Astrocyte of the hippocampus (primary cell): ENCODE measurements at places on chromosomes 3 and 15.
A peak's percentile ranks its signal among the peaks of the same experiment; 100 is the strongest.

GRCh38 chr15:34621675-34622074 is 38.2 kb upstream of the GOLGA8B start:
- DNase-seq = peak; percentile 57

GRCh38 chr3:155262295-155262694 is 31.2 kb downstream of the STRIT1 start:
- DNase-seq = no peak

DNA sequence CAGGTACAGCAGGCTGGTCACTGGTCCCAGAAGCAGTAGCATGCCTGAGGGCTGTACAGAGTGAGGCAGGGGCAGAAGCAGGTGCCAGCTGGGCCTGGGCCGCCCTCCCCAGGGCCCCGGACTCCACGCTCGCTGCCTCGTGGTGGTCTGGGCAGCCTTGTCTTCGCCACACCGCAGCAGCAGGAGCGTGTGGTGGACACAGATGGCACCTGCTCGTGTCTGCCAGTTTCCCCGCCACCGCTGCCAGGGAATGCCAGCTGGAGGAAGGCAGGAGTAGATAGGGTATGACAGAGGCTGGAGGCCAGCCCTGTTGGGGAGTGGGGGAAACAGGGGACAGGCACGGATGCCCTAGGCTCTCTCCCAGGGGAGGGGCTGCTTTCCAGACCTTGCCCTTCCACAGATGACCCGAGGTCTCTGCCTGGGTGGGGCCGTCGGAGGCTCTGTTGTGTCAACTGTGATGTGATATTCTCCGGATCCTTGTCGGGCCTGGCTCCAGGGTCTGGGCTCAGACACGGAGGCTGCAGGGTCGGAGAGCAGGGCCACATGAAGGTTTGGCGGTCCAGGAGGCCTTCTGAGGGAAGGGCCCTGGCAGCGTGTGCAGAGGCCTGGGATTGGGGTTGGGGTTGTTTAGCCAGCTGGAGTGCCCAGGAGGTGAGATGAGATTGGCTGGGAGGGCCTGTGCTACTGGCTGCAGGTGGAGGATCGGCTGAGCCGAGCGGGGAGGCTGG is 33.6 kb downstream of the GOLGA6L10 start:
- DNase-seq = no peak

- DNase-seq = no peak
These were observed 235.6 kb downstream of the CLSTN2 start for GRCh38 chr3:140170612-140171011.

DNA sequence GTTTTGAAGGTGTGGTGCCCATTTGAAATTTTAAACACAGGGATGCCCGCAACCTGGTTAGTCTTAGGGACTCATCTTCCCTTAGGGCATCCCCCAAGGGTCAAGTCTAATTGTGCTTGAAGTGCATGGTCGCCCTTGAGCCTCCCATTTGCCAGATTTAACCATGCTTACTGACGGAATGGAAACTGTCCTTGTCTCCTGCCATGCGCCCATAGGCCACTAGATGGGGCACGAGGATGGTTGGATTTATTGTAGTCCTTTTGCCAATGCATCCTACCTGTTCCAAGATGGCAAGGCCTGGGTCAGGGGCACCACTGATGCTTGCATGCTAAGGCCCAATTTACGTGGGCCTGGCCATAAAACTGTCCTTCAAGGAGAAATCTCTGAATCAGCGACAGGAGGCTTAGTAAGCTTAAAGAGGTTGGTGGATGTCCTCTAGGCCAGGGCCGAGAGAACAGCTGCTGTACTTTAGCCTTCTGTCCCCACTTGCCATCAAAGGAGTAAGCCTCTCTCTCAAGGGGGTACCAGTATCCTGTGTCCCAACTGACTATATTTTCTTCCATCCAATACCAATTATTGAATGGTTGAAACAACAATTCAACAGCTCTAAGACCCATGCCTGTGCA is 355.4 kb downstream of the OTOL1 start:
- peak; percentile 53 for DNase-seq

DNA sequence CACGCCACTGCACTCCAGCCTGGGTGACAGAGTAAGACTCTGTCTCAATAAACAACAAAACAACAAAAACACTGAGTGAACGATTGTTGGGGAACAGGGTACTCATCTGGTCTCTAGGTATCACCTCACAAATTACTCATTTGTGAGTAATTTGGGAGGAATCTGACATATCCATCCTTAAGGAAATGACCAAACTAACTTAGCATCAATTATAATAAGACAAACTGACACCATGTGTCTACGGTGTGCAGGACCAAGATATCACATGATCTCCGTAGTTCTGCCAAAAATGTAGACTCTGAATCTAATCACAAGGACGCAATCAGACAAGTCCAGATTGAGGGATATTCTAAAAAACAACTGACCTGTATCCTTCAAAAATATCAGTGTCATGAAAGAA is 12.0 kb upstream of the DAPK2 start:
- no peak for DNase-seq

DNA sequence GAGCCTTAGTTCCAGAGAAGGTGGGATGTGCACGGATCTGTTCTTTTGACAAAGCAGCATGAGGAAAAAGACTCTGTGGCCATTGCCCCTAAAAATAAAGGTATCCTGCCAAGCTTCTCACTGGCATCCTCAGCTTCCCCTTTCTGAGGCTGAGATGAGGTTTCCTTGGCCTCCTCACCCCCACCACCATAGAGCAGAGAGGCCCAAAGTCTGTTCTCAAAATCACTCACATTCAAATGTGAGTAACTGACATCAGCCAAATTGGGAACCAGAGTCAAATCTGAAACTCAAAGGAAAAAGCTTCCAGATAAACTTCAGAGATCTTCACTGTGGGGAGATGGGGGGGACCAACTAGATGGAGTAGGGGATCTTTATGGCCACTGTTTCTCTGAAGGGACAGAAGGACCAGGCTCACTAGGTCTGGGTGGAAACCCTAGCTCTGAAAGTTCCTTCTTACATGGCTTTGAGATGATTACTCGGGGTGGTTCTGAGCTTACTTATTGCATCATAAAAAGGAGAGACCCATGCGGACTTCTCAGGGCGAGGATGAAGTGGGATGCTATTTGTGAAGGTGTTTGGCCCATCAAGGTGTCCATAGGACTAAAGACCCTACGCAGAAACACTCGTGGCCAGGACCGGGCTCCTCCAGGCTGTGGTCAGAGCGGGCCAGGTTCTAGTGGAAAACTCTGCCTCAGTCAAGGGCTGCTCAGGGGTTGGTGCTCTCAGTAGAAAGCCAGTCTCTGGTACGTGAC is 61.5 kb upstream of the MEF2A start:
- DNase-seq = no peak

DNA sequence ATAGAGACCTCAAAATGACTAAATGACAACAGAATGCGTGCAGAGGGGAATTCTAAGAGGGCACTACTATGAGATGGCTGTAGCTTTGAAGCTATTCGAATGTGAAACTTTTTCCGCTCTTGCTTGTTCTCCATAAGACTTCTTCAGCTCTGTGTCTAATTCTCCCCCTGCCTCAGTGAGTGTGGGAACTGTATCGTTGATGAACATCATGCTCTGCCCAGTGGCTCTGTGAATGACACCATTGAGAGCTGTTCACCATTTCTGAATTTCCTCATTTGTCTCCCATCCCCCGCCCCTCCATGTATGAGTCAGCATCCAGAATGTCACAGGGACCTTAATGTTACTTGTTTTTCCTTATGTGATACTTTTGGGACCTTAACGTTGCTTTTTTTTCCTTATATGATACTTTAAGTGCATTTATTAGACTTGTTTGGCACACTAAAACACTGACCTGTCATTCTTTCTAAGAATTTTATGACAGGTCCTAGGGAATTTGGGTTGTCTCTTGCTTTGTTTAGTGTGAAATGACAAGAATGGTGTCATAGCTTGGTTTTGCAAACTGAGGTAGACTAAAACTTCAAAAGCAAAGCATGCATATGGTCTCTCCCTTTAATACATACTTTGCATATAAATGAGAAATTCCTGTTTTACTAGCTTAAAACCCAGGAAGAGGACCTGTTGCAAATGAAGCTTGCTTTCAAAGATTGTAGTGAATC is 99.6 kb downstream of the FNDC3B start:
- DNase-seq = peak; percentile 69

DNA sequence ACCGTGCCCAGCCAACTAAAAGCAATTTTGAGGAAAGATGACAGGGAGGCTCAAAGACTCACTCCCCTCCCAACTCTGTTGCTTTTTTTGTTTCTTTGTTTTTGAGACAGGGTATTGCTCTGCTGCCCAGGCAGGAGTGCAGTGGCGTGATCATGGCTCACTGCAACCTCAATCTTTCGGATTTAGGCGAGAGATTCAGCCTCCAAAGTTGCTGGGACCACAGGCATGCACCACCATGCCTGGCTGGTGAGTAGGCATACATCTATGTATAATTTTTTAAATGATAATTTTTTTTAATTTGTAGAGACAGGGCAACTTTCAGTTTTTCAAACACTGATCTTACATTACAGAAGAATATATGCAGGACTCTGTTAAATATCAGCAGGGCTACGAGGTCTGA is 15.8 kb upstream of the THUMPD3 start:
- DNase-seq = peak; percentile 79

DNA sequence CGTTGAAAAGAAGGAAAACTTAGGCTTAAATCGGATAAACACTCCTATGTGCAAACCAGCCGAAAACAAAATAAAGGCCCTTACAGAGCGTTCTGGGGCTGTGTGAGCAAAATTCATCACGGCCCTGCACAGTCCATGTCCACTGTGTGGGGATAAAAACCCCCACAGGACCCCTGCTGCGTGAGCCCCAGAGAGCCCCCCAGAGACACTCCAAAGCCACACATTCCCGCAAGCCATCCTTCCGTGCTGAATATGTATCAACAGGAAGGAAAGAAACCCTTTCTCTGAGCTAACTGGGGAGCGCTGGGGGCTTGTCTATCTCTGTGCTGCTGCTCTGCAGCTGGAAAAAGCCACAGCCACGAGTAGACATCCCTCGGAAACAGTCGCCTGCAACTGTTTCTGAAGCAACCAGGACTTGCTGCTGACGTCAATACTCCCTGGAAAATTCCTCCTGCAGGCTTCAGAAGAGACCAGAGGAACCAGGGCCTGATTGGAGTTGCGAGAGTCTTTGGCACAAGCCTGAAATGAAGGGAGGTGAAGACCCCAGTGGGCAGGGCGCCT is 72.7 kb downstream of the NUP210 start:
- no peak for DNase-seq

GRCh38 chr15:77025941-77026411 is 31.1 kb downstream of the PSTPIP1 start:
- DNase-seq = no peak

- DNase-seq = no peak
These were observed 293.1 kb downstream of the SV2B start for GRCh38 chr15:91393186-91393585.

- no peak for DNase-seq
These were observed 2.1 kb downstream of the RNU5B-1 start for GRCh38 chr15:65306551-65306950.

- DNase-seq = no peak
These were observed 2.5 kb upstream of the PXYLP1 start for GRCh38 chr3:141229132-141229531.

DNA sequence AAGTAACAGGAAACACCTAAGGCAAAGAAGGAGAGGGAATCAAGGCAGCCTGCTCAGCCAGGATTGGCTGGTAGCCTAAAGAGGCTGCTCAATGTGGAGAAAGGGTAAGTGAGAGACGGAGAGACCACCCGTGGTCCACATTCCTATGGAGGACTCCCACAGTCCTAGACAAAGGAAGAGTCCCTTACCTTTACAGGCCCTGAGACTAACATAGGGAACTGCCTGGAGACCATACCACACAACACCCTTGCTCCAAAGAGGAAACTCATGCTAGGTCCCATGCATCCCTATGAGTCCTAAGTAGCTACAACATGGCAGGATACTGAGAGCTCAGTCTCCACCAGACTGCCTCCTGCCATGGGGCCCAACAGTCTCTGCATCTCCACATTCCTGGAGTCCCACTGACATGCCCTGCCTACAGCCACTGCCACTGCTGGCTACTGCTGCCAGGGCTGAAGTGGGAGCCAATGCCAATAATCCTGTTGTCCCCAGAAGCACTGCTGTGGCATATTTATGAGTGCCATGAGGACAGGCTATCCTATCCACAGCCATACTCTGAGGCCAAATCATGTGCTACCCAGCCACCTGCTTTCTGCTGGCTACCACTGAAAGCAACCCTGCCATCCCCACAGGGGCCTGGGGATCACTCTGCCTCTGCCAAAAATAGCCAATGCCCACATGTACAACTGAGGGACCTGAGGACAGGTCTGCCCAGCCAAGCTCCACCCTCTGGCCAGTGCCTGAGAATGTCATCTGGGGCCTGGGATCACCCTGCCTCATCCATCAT is 45.0 kb downstream of the COPS2 start:
- DNase-seq = no peak

- no peak for DNase-seq
These were observed 16.0 kb downstream of the NKIRAS1 start for GRCh38 chr3:23900744-23901143.
